Stimulated activated CD8-positive, alpha-beta memory T cell treated with anti-CD3 and anti-CD28 coated beads, Interleukin-2, amount 100 ng/mL, for 1 hour (primary cell): ENCODE measurements at places on chromosomes 16 and 17.

DNA sequence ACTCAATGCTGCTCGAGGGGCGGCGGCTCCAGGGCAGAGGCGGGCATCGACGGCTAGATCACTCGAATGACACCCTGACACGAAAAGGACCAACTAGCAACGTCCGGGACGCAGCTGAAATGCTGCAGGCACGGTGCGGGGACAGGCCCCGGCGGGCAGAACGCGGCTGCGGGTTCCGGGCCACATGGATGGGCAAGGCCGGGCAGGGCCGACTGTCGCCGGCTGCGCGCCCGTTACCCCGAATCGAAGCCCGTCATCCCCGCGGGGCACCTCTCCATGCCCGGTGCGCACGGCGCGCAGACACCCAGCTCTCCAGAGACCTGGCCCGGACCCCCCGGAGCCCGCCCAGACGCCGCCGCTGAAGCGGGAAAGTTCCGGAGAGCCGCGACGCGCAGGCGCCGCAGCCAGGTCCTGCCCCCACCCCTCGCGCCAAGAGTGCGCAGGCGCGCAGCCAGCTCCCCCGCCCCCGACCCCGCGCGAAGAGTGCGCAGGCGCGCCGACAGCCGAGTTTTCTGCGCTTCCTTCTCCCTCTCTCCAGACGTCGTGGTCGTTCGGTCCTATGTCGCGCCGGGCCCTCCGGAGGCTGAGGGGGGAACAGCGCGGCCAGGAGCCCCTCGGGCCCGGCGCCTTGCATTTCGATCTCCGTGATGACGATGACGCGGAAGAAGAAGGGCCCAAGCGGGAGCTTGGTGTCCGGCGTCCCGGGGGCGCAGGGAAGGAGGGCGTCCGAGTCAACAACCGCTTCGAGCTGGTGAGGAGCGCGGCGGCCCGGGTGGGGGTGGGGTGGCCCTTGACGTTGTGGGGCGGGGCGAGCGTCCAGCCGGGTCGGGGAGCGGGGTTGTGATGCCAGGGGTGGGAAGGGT lies at the start of gene TCF25:
Gene TCF25 (plus strand): TSS at position 484 of the 863 bp plus-strand sequence. CDS start 76 bp downstream, at position 560.
- peak; percentile 76 for DNase-seq

DNA sequence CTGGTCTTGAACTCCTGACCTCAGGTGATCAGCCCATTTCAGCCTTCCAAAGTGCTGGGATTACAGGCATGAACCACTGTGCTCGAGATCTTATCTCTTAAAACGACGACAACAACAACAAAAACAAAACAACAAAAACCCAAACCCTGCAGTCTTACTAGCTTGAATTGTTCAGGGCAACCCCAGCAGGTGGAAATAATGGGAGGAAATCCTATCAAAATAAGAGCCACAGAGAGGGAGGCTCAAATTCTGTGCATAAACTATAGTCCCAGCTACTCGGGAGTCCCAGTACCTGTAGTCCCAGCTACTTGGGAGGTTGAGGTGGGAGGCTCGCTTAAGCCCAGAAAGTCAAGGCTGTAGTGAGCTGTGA lies 16.5 kb upstream of the ATP6V0A1 start:
- no peak for DNase-seq

DNA sequence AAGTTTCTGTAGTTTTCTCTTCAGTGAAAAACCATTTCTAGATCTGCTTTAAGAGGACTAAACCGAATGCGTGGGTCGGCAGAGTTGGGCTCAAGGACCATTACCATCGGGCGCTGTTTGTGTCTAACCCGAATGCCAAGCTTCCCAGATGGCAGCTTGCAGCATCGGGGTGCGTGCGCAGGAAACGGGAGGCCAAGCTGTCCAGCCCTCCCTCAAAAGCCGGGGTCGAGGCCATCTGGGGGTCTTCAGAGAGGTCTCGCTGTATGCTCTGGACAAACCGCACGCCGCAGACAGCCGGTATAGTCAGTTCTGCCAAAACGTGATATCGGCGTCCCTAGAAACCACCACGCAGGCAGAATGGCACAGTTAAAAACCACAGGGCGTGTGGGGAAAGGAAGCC lies 178.8 kb downstream of the BANP start:
- DNase-seq: no peak

GRCh38 chr17:74658620-74659019 lies 35.1 kb upstream of the CD300E start:
- no peak for DNase-seq

GRCh38 chr17:82458885-82459424 lies 414 bp downstream of the NARF start:
- peak; percentile 11 for DNase-seq

- no peak for DNase-seq
Observed at GRCh38 chr17:74956093-74956492, 16.5 kb downstream of the HID1 start.

DNA sequence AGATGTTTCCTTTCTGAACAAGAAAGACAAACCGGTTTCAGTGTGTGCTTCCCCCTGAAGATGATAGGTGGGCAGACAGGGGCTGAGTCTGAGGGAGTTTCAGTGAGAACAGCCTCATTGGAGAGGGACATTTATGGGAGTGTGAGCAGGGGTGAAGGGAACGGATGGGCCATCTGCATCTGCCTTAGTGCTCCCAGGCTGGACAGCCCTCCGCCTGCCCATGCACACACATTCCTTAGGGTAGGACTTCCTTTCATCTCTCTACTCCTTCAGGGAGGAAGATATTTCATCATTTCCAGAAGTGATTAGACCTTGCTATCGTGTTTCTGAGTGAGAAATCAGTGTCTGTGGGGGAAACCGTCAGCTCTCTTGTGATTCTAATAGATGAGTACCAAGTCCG lies 3.8 kb downstream of the SHISA6 start:
- DNase-seq: no peak

DNA sequence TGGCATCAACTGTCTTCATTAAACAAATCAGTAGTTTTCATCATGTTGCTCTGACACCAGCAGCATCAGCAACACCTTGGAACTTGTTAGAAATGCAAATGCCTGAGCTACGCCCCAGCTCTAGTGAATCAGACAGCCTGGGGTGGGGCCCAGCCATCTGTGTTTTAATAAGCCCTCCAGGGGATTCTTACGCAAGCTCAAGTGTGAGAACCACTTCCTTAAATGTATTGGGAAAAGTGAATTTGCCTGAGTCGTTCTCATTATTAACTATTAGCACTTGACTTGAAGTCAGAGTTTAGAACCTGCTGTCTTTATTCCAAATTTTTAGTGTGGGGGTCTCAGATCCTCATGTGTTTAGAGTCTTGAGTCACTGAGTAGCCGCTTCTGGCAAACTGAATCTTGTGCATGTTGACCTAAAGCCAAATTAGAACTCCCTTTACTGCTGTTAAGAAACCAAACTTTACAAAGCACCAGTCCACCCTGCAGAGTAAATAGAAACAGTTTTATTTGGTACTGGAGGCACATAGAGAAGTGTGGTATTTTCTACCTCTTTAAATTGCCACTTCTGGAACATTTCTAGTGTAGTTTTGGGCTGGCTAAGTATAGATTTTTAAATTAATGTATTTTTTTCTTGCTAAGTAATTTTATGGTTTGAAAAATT lies 137.4 kb upstream of the COX10 start:
- no peak for DNase-seq

DNA sequence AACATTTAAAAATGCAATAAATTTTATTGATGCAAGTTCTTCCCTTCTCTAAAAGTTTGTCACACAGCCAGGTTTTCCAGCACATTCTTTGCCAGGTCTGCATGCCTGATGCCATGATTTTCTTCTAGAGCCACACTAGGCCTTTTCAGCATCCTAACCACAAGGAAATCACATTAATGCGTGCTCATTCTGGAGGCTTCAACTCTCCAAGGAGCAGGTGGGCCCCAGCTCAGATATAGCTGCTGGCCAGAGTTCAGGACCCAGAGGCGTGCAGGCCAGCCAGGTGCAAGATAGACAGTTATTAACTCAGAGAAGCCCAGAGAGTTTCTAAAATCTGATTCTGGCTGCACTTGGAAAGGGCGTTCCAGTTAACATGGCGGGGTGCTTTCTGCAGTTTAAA lies 124.5 kb upstream of the MAF start:
- DNase-seq: no peak

DNA sequence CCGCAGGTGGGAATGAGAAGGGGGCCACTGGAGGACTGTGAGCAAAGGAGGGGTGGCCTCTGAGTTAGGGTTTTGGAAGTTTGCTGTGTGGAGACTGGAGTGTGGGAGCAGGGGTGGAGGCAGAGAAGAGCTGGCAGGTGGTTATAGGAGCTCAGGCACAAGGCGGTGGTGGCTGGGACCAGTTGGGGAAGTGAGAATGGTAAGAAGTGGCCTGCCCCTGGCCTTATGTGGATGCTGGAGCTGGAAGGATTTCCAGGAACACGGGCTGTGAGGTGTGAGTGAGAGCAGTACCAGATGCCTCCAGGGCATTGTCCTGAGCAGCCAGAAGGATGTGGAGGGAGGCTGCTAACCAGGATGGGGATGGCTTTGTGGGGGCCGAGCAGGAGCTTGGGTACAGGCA lies 277.2 kb downstream of the SNX29 start:
- no peak for DNase-seq

- no peak for DNase-seq
Observed at GRCh38 chr16:82695806-82696205, 69.0 kb downstream of the CDH13 start.
